Hypothalamus (tissue), 51 donors: ENCODE measurements at places on chromosomes 2 and 18.
A peak's percentile ranks its signal among the peaks of the same experiment; 100 is the strongest.

- no peak for DNase-seq
Measured at GRCh38 chr2:23525137-23525765, 140.3 kb downstream of the KLHL29 start.

DNA sequence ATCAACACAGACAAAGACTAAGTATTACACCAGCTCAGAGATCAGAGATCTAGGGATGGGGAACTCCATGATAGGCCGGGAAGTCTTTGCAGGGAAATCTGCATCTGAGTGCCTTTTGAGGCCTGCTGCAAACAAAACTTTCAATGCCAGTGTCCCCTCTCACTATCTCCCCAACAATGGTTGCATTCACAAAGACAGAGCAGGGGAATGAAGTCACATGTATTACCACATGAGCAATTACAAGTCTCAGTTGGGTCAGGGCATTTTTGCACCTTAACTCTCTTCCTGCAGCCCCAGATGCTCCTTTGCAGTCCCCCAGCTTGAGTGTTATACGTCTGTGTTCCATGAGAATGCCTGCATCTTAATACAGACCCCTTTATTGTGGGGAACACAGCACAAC lies 1.8 kb upstream of the RNF144A start:
- no peak for DNase-seq

- no peak for DNase-seq
Measured at GRCh38 chr2:54967269-54967668, 83.0 kb downstream of the RTN4 start.

- no peak for DNase-seq
Measured at GRCh38 chr2:177262958-177263450, 1.5 kb downstream of the NFE2L2 start.

DNA sequence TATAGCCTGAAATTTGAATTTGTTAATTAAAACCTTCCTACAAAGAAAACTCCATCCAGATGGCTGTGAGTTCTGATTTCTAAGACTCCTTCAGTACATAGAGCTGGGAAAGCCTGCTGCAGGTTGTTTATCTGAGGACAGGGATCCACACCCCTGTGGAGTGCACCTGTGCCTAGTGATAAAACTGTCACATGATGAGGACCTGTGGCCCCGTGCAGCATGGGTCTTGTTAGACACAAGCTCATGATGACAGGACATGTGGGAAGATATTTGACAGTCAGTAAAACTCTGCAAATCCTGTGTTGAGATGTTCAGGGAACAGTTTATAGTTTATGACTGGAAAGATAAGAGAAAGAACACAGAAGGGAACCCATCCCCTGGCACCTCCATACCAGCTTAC lies 133.2 kb upstream of the TMEM18 start:
- DNase-seq = no peak

- DNase-seq = no peak
Measured at GRCh38 chr2:19504400-19505198, 146.2 kb upstream of the OSR1 start.

DNA sequence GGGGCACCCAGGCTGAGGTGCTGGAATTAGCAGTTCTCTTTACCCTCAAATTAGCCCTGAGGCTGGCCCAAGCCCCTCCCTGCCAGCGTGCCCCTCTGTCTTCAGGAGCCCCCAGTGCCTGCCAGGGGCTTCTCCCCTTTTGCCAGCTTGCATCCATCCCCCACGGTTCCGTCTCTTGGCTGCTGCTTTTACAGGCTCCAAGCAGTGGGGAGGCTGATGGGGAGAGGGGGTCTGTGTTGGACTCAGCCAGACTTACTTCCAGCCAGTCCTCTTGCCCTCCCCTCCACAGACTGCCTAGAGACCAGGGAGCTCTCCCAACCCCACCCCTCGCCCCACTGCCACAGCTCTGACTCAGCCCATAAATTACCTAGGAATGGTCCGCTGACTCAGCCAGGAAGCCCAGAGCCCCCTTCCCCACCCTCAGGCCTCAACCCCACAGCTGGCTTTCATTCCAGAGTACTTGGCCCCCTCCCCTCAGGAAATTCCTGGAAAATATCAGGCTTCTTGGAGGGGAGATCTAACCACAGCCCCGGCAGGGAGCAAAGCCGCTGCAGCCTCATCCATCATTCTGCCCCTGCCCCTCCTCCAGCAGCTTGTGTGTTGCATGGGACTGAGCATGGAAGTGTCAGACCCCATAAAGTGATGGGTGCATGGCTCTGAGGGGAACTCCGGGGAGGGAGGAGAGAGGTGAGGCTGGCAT lies 184.6 kb downstream of the ZFP36L2 start:
- peak; percentile 43 for DNase-seq

DNA sequence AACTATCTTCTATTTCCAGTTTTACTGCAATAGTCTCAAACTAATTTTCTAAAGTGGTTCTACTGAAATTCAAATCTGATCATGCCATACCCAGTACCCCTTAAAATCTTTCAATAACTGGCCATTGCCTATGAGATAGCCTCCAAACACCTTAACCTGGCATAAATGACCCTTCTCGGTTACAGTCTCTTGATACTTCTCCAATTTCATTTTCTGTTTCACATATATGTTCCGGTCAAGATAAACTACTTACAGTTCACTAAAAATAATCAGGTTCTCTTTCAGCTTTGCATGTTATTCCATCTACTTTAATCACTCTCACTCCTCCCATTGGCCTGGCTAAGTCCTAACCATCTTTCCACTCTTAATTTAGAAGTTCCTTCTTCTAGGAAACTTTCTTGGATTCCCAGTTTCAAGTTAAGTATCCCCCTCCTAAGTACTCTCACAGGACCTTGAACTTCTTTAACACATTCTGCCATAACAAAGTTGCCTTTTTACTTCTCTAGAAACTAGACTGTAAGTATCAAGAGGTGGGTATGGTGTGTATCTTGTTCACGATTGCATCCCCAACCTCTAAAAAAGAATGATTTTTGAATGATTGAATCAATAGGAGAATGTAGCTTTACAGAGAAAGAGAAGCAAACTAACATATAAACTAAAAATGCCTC lies 110.2 kb upstream of the RBBP8 start:
- no peak for DNase-seq

GRCh38 chr2:39537150-39537549 lies 100.1 kb upstream of the MAP4K3 start:
- DNase-seq = no peak

DNA sequence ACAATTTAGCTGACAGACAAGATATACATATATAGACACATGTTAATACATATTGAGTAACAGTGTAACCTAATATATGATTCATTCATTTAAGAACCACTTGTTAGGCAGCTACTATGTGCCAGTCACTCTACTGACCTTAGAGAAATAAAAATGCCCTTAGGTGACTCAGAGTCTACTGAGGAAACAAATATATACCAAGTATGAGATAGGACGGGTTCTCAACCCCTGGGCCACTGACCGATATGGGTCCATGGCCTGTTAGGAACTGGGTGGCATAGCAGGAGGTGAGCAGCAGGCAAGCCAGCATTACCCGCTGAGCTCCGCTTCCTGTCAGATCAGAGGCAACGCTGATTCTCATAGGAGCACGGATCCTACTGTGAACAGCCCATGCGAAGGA lies 14.8 kb downstream of the STRN start:
- DNase-seq = no peak

DNA sequence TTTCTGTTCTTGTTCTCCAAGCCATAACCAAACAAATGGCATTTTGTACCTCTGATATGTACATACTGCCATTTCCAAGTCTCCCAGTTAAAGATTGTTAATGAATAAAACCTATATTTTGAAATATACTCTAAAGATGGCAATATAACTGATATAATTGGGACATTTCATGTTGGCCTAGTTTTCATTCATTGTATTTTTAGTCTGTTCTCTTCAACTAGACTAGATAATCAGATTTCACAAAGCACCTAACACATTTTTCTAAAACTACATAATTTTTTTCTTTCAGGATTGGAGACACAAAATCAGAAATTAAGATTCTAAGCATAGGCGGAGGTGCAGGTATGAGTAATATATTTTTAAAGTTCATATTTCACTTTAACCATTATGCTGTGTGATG lies 5.6 kb downstream of the HNMT start:
- DNase-seq = no peak

DNA sequence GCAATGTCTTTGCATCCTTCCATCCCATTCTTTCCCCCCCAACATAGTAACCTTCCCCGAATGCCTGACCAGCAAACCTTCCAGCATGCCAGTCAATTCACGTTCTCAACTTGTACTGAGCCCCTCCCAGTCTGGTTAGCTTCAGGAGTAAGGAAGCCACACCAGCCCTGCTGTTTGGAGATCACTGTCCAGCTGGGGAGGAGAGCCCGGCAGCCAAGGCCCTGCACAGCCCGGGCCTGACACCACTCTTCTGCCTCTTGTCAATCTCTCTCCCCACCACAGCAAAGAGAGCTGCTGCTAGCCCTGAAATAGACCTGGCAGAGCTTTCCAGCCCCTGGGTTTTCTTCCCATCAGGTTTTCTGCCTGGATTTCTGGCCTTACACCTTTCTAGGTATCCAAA lies 185.8 kb upstream of the ID2 start:
- no peak for DNase-seq

- DNase-seq = no peak
Measured at GRCh38 chr18:79738581-79739439, 58.9 kb upstream of the KCNG2 start.

- no peak for DNase-seq
Measured at GRCh38 chr18:22528291-22528690, 110.6 kb upstream of the CTAGE1 start.

DNA sequence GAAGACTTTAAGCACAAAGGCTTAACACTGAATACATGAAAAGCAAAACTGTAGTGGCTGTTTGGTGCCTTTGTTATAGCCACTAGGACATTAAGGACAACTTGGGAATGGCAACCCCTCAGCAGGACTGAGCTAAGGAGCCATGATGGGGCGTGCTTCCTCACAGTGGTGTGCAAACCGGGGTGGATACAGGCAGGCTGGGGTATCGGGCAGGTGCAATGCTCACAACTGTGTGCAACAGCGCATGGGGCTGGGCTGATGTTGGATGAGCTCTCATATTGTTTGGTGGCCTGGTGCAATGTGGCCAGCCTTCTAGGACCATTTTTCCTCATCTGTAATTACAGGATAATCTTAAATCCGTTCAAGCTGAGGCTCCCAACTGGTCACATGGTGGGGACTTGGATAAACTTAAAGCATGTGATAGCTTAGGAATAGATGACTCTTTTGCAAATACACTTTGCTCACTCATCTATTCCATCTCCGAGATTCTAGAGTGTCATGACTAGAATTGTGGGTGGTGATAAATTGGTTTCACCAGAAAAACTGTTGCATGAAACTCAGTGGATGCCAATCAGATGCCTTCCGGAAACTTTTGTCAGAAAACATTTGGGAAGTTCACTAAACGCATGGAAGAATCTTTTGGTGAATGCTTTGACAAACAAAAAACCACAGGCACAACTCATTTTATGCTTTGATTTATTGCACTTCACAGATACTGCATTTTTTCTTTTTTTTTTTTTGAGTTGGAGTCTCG lies 116.5 kb downstream of the PXDN start:
- DNase-seq = no peak
